ENCODE measurements at places on chromosomes 1 and 21. TPM values are rescaled to one million over a fixed set of nuclear protein-coding genes. Genes with fewer than 3 reads are reported as not detected.

The MPL gene
- not detected for total RNA-seq

The CELA2A gene
- total RNA-seq, result not detected

The INTS11 gene
- total RNA-seq, result 61.2 TPM

The LCE3D gene
- not detected for total RNA-seq

The TNFRSF9 gene
- total RNA-seq, result 0.43 TPM

The ZNF697 gene
- total RNA-seq, result 13.2 TPM

The SPRR2A gene
- total RNA-seq, result not detected

GRCh38 chr1:182315167-182315556, 76.4 kb downstream of the GLUL start:
- DNase-seq, result peak; percentile 32

GRCh38 chr1:42747125-42747524, 7.1 kb upstream of the CLDN19 start:
- DNase-seq, result no peak

DNA sequence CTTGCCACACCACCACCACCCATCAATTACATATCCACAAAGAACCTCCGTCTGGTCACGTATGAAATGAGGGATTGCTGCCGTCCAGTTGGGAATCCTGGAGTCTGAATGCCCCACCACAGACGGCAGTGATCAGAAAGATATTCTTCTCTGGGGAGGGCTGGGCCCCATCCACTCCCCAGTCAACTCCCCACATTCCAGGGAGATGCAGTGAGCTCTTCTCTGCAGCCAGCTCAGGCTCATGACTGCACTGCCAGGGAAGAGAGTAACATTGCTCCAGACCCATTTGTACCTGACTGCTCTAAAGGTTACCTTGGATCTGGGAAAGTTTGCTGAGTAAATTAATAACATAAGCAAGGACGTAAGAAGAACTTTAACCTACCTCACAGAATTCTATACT, 18.3 kb downstream of the DEGS1 start:
- no peak for DNase-seq

DNA sequence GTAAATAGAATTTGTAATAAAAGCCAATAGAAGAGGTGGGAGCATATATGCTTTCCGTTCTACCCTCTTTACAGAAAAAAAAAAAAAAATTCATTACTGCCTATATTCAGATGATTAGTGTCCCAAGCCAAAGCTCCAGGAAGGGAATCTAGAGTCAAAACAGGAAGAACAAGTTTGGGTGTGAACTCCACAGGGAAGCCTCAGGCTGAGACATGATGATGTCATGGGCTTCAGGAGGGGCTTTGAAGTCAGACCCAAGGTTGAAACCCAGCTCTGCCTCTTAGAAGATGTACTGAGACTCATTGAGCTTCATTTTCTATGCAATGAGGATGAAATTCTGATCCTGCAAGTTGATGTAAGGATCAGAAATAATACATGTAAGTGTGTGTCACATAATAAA, 250.0 kb upstream of the ADGRL2 start:
- no peak for DNase-seq

- DNase-seq, result no peak
These were observed 542.5 kb upstream of the DAB1 start for GRCh38 chr1:57966340-57966739.

GRCh38 chr1:23402286-23403037, 22.1 kb downstream of the TCEA3 start:
- DNase-seq, result peak; percentile 54

DNA sequence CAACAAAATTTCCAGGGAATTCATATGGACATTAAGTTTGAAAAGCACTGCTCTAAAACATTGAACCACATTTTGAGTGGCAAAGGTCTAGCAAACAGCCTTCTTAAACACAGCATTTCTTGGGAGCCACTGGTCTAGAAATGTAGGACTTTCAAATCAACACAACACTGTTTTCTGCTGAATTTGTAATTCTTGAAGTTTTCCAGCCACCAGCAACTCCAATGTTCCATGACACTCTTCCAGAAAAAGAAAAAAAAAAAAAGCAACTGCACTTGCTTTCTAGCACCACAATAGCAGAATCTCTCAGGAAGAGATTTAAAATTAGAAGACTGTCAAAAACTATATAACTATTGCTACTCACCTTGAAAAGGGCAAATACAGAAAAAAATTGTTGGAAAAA, 4.5 kb downstream of the SYDE2 start:
- DNase-seq, result no peak

GRCh38 chr1:92538413-92539061, 51.8 kb upstream of the GFI1 start:
- no peak for DNase-seq

DNA sequence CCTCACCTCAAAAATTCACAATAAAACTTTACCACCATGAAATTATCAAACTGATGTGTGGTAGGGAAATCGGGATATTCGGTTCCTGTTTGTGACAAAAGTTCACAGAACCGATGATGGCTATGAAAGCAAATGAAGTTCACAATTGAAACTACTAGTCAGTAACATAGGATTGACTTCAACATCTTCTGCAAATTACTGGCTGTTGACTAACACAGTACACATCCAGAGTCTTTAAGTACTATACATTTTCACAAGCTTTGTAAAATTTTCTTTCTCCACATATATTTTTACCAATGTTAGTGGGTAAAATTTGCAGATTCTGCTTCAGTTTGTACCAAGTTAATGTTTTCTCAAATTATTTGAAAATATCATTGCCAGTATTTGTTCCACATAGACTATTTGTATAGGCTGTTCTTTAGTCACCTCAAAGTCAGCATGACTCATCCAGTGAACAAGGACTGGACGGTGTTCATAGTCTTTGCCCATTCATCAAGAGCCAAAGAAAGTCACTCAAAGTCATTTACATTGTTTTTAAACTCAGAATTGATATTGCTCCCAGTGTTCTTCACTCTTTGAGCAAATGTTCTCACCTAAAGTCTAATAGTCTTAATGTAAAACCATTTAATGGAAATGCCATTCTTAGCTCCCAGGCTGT, 213.4 kb downstream of the USP25 start:
- DNase-seq, result no peak

- DNase-seq, result no peak
These were observed 25.2 kb upstream of the RABGAP1L start for GRCh38 chr1:174134003-174134659.

DNA sequence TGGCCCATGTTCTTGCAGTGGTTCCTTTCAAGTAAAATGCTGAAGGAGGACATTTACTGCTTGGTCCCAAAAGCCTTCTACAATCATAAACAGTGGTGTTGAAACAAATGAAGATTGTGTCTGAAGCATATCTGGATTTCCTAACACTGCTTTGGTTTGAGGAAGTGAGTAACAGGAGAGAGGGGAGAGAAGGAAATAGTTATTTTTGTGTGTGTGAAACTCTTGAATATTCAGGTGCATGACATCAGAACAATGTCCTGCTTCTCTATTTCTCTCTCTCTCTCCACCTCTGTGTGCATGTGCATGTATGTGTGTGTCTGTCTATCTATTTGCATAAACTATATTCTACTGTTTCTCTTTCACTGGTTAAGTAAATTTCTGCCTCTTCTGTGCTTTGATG, 61.4 kb upstream of the TNFSF18 start:
- DNase-seq, result peak; percentile 68

- no peak for DNase-seq
These were observed 11.1 kb downstream of the NOS1AP start for GRCh38 chr1:162080472-162081015.

DNA sequence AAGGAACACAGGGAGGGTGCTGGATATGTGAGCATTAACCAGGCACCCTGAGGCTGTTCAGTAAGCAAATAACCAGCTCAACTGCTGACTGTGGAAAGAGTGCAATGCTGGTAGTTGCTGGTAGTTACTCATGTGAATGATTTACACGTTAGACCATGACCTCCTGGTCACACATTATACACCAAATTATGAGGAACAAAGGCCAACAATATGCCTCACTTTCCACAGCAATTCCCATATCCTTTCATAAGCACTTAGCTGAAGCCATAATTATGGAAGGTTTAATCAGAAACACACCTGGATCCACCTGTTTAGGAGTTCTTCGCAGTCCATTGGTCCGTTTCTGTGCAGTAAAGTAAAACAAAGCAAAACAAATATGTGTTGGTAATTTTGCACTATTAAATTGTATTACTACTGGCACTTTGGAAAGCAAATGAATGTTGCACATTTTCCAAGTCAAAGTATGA, 281.8 kb downstream of the VAV3 start:
- peak; percentile 12 for DNase-seq
